ENCODE measurements at places on chromosomes 2 and 18. TPM values are rescaled to one million over a fixed set of nuclear protein-coding genes. Genes with fewer than 3 reads are reported as not detected.
A peak's percentile ranks its signal among the peaks of the same experiment; 100 is the strongest.

Gene MRPL30
- total RNA-seq: 27.5 TPM

Gene GNLY
- total RNA-seq: not detected

Gene PKDCC
- total RNA-seq: 244 TPM

Gene PCARE
- total RNA-seq: not detected

Gene PROC
- total RNA-seq: not detected

Gene ATOH8
- 17.0 TPM for total RNA-seq

Gene SLC40A1
- total RNA-seq: 142 TPM

Gene RNPEPL1
- 7.2 TPM for total RNA-seq

Gene ELOA2
- not detected for total RNA-seq

Gene HOXD9
- total RNA-seq: 70.8 TPM

Gene SLC19A3
- total RNA-seq: 0.51 TPM

- no peak for DNase-seq
These were observed 46.3 kb downstream of the CDC42EP3 start for GRCh38 chr2:37625156-37625555.

DNA sequence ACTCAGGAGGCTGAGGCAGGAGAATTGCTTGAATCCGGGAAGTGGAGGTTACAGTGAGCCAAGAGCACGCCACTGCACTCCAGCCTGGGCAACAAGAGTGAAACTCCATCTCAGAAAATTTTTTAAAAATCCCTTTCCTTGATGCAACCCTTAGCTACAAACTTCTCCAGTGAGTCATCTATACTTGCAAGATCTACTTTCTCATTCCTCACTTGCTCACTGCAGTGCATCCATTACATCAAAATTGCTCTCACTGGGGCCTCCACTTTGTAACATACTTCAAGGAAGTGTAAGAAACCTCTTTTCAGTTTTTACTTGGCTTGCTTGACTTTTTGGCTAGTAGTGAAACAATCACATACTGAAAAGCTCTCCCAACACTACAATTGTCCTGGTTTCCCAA, 65.3 kb downstream of the REEP1 start:
- DNase-seq: no peak

DNA sequence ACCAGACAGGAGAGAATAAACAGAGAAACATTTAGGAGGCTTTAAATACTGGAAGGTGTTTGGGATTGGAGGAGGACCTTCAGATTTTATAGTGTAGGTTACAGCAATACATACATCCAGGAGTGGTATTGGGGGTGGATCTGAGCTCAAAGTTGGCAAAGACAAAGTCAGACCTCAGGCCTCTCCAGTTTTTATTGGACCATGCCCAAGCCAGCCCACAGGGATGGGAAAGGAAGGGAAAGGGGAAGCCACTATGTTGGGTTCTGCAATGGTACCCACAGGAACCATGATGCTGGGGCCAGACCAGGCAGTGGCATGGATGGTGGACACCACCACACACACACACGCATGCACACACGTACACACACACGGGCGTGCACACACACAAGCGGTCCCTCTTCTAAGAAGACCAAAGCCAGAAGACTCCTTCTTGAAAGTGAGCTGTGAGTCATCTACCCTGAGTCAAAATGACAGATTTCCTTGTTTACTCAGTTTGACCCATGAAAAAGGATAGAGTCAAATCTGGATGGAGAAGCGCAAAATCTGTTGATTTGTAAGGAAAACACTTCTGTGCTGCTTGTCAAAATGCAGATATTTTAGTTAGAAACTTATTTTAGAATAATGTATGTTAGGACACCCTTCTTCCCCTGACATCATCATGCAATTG, 87.9 kb downstream of the TRABD2A start:
- DNase-seq: no peak

- no peak for DNase-seq
These were observed 60.5 kb downstream of the BAZ2B start for GRCh38 chr2:159555651-159556392.

GRCh38 chr18:3664563-3665178, 214.7 kb downstream of the TGIF1 start:
- no peak for DNase-seq

DNA sequence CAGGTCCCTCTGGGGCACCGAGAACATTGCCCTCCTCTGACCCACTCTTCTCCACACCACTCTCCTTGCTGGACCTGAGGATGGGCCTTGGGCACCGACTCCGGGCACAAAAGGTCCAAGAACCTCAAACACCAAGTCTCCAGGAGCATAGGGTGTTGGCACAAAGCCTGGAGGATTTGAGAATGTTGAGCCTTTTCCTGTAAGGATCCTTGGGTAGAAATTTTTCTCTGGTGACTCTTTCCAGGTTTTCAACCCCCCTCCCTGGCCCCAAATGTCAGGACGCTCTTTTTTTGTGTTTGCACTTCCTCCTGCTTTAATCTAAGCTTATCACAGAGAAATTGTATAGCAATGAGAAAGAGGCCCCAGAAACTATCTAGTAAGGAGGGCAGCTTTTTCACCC, 9.2 kb downstream of the SPR start:
- DNase-seq: no peak

DNA sequence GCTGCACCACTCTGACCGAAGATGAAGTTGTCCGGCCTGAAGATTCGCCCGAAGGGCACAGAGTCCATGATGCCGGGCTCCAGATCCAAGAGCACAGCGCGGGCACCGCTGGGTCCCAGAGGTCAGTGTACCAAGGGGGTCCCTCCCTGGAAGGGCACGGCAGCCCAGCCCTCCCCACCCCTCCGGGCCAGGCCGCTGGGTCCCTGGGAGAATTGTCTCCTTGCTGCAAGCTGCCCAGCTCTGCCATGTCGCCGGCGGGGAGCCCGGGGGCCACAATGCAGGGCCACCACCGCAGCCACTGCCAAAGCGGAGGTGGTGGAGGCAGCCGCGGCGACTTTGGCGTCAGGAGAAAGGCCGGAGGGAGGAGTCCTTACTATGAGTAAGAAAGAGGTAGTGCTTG, 189.5 kb upstream of the CYRIA start:
- no peak for DNase-seq

GRCh38 chr2:239264838-239265651, 135.8 kb downstream of the HDAC4 start:
- DNase-seq: peak; percentile 55

DNA sequence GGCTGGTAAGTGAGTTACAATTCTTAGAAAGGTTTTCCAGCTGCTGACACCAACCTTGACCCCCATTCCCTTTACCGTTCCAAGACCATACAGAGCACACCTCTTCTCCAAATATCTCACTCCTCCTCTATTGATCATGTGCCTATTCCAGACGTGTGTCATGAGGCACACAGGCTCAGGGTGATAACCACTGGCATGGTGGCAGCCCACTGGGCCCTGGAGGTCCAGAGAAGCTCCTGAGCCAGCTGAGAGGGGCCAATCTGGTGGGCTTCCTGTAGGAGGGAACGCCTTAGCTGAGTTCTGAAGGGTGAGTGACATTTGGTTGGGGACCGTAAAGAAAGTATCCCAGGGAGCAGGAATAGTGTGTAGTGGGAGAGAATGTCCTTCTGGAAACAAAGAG, 28.3 kb downstream of the ZAP70 start:
- no peak for DNase-seq

GRCh38 chr2:213086571-213086970, 64.8 kb downstream of the IKZF2 start:
- DNase-seq: no peak

- no peak for DNase-seq
These were observed 107.1 kb downstream of the CSRNP3 start for GRCh38 chr2:165576409-165577154.

GRCh38 chr2:238225911-238226697, 13.7 kb downstream of the HES6 start:
- peak; percentile 65 for DNase-seq

GRCh38 chr2:1026141-1026540, 75.5 kb downstream of the SNTG2 start:
- no peak for DNase-seq

DNA sequence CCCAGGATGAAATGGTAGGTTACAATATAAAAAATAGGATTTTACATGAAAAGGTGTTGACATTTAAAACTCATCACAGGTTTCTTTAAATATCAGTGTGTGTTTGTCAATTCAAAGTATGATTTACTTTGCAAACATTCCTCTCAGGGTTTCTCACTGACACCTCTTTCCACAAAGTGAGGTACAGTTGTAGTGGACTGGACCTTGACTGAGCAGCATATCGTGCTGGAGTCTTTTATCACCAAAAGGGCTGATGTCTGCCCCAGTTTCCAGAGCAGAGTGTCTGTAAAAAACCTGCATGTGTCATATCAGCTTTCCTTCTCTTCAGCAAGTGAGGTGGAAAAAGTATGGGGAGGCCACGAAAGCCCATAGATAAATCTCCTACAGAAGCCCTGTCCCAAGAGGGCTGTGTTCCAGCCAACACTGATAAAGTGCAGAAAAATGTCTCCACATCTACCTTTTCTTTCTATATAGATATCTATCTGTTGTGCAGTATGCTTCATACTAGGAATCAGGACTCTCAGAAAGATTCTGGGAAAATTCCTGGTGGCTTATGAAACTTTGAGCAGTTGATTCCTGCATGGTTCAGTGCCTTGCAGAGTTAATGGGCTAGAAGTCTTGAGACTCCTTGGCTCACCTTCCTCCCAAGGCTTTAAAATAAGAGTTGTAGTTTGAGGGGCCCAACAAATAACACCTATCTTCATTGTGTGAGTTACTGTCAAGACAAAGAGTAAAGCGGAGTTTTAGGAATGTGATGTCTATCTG, 6.9 kb downstream of the ACYP2 start:
- DNase-seq: no peak

DNA sequence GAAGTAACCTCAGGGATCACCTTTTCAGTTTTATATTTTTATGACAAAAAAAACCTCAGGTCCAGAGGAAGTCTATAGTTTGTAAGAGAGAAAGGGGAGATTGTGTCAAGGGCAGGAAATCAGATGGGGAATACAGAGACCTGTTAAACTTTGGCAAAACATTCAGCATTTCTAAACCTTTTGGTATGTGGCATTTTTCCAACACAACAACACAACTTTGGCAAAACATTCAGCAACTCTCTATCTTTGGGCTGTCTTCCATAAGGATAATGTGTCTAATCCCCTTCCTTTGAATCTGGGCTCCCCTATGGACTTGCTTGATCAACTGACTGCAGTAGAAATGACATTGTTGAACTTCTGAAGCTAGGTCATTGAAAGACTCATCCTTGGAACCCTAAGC, 220.6 kb upstream of the CCDC68 start:
- no peak for DNase-seq

DNA sequence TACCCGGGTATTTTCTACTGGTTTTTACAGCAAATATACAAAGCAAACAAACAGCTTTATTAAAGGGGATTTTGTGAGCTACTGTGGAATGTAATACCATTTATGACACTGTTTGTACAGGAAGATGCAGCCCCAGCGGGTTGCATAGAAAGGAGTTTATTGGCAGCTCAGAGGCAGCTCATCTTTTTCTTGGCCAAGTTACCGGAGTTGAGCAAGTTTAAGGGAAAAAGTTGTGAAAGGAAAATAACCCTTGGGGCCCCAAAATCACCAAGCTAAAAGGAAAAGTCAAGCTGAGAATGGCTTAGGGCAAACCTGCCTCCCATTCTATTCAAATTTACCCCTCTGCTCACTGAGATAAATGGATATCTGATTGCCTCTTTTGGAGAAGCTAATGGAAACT, 60.8 kb downstream of the MOB4 start:
- no peak for DNase-seq

DNA sequence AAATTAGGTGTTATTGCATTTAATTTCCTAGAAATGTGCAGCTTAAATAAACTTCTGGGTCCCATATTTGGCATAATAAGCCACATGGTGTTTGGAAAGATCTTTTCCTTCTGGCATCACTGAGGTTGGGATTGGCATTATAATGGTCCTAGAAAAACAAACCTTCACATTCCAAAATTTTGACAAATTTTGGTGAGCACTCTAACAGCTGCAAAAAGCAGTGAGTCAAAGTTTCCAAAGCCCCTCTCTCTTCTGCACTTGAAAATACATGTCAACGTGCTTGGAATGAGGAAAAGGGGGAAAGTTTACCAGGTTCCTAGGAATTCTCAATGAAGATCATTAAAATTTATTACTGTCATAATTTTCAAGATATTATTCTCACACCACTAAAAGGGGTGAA, 77.8 kb upstream of the STK17B start:
- DNase-seq: no peak

- DNase-seq: no peak
These were observed 99.7 kb downstream of the GULP1 start for GRCh38 chr2:188391354-188391753.

DNA sequence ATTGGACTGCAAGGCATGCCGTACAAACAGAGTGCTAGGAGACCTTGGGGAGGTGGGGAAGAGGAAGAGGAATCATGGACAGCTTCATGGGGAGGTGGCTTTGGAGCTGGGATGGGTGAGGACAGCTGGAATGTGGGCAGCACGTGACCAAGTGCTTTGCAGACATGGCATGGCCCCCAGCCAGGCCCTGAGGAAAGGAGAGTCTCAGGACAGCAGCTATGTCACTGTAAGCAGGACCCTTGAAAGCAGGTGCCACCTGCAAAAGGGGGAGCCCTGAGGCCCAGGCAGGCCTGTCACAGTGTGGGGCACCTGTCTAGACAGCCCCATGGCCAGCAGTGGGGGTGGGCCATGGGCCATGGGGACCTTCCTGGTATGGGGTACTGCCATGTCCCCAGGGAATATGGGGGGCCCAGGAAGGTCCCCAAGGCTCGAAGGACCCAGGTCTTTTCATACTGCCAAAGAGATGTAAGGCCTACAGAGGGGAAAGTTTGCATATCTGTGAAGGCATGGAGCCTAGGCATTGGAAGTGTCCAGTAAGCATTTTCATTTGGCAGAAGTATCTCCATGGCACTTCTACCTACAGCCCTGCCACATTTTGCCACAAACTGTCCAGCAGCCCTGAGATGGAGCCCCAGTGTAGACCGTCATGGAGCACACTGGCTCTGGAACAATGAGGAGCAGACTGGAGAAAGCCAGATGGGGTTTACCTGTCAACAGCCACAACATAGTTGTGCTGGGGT, 9.9 kb downstream of the PAX8 start:
- DNase-seq: no peak

DNA sequence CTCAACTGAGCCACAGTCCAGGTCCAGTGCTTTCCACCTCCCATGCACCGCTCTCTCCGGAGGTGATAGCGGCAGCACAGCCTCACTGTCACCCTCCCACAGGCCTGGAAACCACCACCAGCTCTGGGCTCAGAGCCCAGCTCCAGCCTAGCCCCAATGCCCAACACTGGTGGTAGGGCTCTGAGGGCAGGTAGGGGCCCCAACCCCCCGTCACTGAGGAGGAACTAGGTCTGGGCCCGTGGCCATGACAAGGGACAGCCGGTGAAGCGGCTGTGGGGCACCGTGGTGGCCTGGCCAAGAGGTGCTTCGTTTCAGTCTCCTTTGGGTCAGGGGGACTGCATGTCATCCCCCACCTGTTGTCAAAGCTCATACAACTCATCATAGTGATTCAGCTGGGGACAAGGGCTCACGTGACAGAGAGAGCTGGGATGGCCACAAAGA, 5.5 kb upstream of the TMEM214 start:
- DNase-seq: no peak

- no peak for DNase-seq
These were observed 56.2 kb upstream of the ATP8B1 start for GRCh38 chr18:57859314-57859713.

DNA sequence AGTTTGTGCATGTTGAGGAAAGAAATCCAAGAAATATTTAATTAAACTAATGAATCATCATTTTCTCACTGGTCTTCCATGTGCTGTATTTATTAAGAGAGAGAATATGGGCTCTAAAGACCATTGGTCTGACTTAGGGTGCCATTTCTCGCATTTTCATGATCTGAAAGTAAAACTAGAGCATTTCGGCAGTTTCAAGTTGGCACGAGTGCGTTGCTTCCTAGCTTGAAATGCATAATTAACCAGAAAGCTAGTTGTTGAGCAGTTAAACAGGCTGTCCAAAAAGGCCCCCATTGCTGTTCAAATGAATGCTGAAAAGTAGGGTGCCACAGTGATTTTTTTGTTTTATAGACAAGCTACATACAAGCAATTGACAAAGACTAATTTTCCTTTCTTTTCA, 47.4 kb downstream of the SLC8A1 start:
- DNase-seq: no peak
